ENCODE measurements at places on chromosomes 3 and 15. TPM values are rescaled to one million over a fixed set of nuclear protein-coding genes. Genes with fewer than 3 reads are reported as not detected.

The SLC6A20 gene
- 0.39 TPM for total RNA-seq

The ZNF860 gene
- total RNA-seq = not detected

The IL20RB gene
- 0.77 TPM for total RNA-seq

The LRRC2 gene
- 0.77 TPM for total RNA-seq

The LDHAL6B gene
- total RNA-seq = not detected

The PLAAT1 gene
- 35.4 TPM for total RNA-seq

The ZFAND6 gene
- total RNA-seq = 192 TPM

The ZMYND10 gene
- total RNA-seq = 0.56 TPM

The ZIC4 gene
- not detected for total RNA-seq

The CCDC13 gene
- 3.3 TPM for total RNA-seq

The CA12 gene
- total RNA-seq = 0.04 TPM

DNA sequence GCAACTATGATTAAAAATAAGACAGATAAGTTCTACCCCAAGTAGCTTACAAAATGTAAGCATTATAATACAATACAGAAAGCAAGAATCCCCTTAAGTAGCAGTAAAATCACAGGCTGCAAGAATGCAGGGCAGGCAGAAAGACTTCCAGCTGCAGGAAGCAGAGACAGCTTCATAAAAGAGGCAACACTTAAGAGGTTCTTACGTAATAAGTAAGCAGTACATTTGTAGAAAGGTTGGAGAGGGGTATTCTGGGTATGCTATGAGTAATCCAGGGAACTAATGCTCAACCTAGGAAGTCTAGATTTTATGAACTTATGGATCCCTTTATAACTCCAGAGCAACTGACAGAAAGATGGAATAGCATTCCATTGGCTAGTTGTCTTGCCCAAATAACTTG, 151.6 kb downstream of the IL5RA start:
- H3K27me3 ChIP-seq = no peaks in the 10 kb centered on the region
- H3K36me3 ChIP-seq = no peaks in the 10 kb centered on the region
- peaks cover 11% of the 10 kb centered on the region for H3K4me1 ChIP-seq
- no peak overlapping the region for H3K27ac ChIP-seq
- DNase-seq = peak; percentile 13
- H3K4me3 ChIP-seq = no peak overlapping the region

DNA sequence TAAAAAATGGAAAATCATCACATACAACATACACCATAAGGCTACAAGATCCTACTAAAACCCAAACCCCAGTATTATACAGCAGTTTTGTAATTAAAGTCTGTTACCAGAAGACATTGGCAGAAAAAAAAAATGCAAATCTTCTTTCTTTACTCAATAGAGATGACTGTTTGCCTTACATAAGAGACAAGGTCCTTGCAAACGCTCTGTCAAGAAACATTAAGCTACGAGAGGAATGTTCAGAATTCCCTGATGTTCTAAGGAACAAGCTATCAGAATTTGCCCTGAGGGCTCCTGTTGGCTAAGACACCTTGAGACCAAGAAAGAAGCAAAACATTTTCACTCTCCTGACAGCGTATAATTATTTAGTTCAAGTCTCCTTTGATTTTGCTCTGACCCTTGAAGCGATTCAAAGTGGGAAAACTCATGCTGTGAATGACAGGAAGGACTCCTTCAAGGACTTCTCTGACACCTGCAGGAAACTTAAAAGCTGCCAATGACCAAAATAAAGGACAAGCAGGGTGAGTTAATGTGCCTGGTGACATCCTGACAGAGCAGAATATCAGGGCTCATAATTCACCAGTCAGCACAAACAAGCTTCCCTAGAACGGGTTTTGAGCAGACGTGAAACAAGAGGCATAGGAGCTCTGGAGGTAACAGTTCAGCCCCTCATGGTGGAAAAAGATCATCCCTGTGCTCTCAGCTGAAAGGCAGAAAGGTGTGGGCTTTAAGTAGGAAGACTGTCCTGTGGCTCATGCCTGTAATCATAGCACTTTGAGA, 2.5 kb downstream of the SCAMP2 start:
- peak overlapping the region; percentile 1 for H3K4me3 ChIP-seq
- H3K27ac ChIP-seq = peak overlapping the region; percentile 96
- H3K27me3 ChIP-seq = no peaks in the 10 kb centered on the region
- no peak for DNase-seq
- peaks cover 32% of the 10 kb centered on the region for H3K4me1 ChIP-seq

- no peak overlapping the region for H3K4me3 ChIP-seq
- no peaks in the 10 kb centered on the region for H3K4me1 ChIP-seq
- H3K36me3 ChIP-seq = no peaks in the 10 kb centered on the region
These were observed 85.2 kb upstream of the PRR23C start for GRCh38 chr3:139129892-139130291.

DNA sequence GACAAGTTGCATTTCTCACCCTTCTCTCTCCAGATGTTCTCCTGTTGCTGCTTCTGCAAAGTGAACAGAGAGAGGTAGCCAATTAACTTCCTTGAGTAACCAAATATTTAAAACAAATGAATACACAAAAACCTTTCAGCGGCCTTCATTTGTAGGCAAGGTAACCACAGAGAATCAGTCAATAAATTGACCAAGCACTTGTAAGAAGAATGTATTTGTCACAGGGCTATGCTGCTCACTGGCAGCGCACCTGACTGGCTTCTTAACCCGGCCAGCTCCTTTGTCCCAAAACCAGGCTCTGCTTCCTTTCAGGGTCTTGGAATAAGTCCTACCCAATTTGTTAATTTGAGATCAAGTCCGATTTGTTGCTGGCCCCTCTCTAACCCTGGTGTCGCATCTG, 43.5 kb upstream of the STXBP5L start:
- no peaks in the 10 kb centered on the region for H3K36me3 ChIP-seq
- DNase-seq = no peak
- H3K27me3 ChIP-seq = no peaks in the 10 kb centered on the region
- H3K27ac ChIP-seq = no peak overlapping the region
- H3K4me1 ChIP-seq = no peaks in the 10 kb centered on the region
- no peak overlapping the region for H3K4me3 ChIP-seq

GRCh38 chr3:179672918-179673317, 20.1 kb downstream of the USP13 start:
- DNase-seq = no peak
- no peaks in the 10 kb centered on the region for H3K27me3 ChIP-seq
- peak overlapping the region; percentile 55 for H3K27ac ChIP-seq
- peaks cover 3% of the 10 kb centered on the region for H3K4me1 ChIP-seq
- H3K4me3 ChIP-seq = no peak overlapping the region
- no peaks in the 10 kb centered on the region for H3K36me3 ChIP-seq

DNA sequence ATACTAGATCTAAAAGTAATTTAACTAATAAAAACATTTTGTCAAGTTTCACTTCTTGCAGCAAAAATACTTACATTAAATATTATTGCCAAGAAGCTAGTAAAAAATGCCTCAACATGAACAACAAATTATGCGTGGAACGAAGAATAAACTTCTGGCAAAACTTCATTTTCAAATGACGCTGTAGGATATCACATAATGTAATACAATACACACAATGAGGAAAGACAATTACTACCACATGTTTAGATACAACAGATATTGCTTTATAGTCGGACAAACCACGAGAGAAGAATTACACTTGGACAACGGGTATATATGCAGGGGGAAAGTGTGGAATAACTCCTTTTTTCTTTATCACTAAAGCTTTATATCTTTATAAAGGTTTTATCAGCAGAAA, 21.6 kb downstream of the P3H2 start:
- no peak for DNase-seq
- no peaks in the 10 kb centered on the region for H3K27me3 ChIP-seq
- no peaks in the 10 kb centered on the region for H3K36me3 ChIP-seq
- no peak overlapping the region for H3K4me3 ChIP-seq

DNA sequence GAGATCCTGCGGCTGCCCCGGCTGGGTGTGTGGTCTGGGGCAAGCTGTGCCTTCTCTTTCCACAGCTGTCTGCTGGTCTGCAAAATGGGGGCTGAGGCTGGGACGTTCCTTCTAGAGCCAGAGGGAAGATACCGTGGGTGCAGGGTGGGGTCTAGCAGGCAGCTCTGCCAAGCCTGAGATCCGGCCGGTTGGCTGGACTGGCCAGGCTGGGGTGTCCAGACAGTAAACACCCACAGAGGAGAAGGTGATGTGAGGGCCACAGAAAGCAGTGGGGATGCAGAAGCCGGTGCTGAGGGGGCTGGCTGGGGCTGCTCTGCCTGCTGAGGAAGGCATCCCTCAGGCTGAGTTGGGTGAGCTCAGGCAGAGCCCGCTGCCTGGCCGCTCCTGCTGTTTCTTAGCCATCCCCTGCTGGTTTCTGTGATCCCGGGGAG, 46.1 kb downstream of the FBLN2 start:
- H3K27me3 ChIP-seq = no peaks in the 10 kb centered on the region
- H3K4me3 ChIP-seq = no peak overlapping the region
- H3K27ac ChIP-seq = no peak overlapping the region

DNA sequence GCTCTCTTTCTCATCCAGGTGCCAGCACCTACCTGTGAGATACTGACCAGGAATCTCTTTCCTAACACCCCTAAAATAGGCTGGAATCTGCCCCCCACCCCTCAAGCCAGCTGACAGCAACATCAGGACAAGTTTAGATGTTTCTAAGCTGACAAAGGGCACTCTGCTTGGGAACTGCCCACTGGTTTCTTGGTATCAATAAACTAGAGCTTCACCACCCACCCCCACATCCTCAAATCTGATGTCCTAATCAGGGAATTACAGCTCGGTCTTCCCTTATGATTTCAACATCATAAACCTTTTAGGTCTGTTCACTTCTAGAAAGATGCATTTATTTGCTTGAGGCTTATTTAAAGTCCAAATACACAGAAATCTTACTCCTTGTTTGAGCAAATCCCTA, 34.7 kb downstream of the CEP19 start:
- H3K36me3 ChIP-seq = no peaks in the 10 kb centered on the region
- no peak for DNase-seq
- no peaks in the 10 kb centered on the region for H3K4me1 ChIP-seq
- no peak overlapping the region for H3K27ac ChIP-seq
- H3K27me3 ChIP-seq = no peaks in the 10 kb centered on the region

DNA sequence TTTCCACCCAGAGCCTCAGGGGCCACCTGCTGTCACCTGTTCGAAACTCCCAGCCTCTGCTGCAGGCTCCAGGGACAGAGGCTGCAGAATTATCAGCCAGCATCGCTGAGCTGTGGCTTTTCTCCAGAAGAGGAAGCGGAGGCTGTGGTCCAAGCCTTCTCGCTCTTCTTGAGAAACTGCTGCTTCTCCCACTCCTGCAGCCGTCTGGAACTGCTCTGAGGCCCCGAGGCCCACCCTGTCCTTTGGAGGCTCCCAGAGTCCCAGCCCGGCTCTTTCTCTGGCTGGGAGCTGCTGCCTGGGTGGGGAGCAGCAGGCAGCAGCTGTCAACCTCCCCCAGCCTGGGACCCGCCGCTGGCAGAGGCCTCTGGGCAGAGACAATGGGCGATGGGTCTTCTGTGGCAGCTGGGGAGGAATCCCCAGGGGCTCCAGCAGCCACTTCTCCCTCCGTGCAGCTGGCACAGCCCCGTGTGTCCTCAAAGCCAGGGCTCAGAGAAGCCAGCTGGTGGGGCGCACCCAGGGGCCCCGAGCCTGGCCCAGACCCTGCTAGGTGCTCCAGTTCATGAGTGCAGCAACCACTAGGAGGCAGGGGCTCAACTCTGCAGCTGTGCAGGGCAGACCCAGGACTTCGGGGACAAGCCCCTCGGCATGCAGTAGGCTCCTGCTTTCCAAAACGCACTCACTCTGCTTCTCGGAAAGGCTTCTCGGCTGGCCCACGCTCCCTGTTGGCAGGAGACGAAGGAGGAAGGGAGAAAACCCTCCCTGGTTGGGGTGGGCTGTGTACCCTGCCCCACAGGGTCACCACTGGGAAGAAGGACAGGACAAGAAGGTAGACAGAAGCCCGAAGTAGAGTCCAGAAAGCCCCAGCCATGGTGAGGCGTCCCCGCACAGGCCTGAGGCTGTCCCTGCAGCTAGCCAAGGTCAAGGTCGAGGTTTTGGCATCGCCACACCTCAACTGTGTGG, 49.9 kb upstream of the FURIN start:
- no peaks in the 10 kb centered on the region for H3K4me1 ChIP-seq
- peak; percentile 21 for DNase-seq
- no peaks in the 10 kb centered on the region for H3K36me3 ChIP-seq
- no peak overlapping the region for H3K27ac ChIP-seq

DNA sequence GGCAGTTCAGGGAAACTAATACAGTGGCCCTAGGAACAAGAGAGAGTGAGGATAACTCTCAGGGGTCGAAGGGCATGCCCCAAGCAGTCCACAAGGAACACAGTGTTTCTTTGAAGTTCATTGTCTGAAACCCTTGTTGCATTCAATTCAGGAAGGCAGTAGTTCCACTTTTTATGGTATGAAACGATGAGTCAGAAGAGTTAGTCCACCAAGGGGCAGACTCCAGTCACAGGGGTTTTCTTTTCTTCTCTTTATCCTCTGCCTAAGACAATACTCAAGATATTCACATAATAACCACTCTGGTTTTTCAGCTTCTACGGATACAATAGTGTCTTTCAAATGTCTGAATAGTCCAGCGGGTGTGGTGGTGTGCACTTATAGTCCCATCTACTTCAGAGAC, 23.7 kb upstream of the TICRR start:
- no peak overlapping the region for H3K27ac ChIP-seq
- H3K4me1 ChIP-seq = no peaks in the 10 kb centered on the region
- H3K27me3 ChIP-seq = no peaks in the 10 kb centered on the region
- no peak overlapping the region for H3K4me3 ChIP-seq
- H3K36me3 ChIP-seq = no peaks in the 10 kb centered on the region

DNA sequence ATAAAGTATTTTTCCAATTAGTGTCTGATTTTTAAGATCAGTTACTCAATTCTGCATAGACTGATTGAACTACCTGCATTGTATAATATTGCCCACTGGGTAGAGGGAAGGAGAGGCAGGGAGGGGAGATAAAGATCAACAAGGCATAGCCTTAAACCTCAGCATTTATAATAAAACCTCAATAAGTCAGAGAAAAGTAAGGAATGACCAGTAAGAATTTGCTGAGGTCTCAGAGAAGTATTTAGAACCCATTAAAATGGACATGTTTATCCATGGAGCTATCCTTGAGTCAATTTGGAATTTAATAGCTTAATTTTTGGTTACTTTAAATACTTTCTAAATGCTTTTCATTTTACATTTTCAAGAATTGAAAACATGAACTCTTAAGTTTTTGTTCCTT, 62.5 kb downstream of the ARMC8 start:
- peaks cover 12% of the 10 kb centered on the region for H3K36me3 ChIP-seq
- H3K4me1 ChIP-seq = no peaks in the 10 kb centered on the region
- no peak for DNase-seq
- no peak overlapping the region for H3K4me3 ChIP-seq
- no peaks in the 10 kb centered on the region for H3K27me3 ChIP-seq

DNA sequence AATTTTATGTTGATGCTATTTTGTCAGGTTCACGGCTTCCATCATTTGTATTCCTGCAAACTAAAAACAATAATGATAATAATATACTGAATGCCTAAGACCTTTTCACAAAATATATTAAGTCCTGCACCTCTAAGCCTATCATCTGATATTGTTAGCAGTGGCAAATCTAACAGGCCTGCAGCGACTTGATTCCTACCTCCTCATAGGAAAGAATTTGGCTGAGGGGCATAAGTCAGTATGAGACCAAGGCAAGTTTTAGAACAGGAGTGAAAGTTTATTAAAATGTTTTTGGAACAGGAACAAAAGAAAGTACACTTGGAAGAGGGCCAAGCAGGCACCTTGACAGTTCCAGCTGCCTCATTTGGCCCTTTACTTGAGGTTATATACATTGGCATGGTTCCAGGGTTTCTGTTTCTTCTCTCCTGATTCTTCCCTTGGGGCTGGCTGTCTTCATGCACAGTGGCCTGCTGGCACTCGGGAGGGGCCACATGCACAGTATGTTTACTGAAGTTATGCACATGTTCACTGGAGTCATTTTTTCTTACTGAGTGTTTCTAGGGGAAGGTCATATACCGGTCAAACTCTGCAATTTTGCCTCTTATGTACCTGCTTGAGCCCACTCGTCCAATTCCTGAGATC, 418.1 kb downstream of the EPHA6 start:
- H3K4me3 ChIP-seq = no peak overlapping the region
- peak; percentile 34 for DNase-seq
- H3K36me3 ChIP-seq = no peaks in the 10 kb centered on the region
- H3K4me1 ChIP-seq = peaks cover 3% of the 10 kb centered on the region
- no peak overlapping the region for H3K27ac ChIP-seq
- no peaks in the 10 kb centered on the region for H3K27me3 ChIP-seq
